Cortex of kidney (tissue), 1 donor: ENCODE measurements at places on chromosomes 3 and 15.

GRCh38 chr3:38564631-38565338 is 68.6 kb downstream of the EXOG start:
- DNase-seq: no peak

- DNase-seq: no peak
Observed at GRCh38 chr3:99921986-99922385, 104.3 kb downstream of the CMSS1 start.

- DNase-seq: no peak
Observed at GRCh38 chr3:40152482-40153133, 156.9 kb upstream of the EIF1B start.

- no peak for DNase-seq
Observed at GRCh38 chr15:67095912-67096311, 30.5 kb downstream of the SMAD3 start.

DNA sequence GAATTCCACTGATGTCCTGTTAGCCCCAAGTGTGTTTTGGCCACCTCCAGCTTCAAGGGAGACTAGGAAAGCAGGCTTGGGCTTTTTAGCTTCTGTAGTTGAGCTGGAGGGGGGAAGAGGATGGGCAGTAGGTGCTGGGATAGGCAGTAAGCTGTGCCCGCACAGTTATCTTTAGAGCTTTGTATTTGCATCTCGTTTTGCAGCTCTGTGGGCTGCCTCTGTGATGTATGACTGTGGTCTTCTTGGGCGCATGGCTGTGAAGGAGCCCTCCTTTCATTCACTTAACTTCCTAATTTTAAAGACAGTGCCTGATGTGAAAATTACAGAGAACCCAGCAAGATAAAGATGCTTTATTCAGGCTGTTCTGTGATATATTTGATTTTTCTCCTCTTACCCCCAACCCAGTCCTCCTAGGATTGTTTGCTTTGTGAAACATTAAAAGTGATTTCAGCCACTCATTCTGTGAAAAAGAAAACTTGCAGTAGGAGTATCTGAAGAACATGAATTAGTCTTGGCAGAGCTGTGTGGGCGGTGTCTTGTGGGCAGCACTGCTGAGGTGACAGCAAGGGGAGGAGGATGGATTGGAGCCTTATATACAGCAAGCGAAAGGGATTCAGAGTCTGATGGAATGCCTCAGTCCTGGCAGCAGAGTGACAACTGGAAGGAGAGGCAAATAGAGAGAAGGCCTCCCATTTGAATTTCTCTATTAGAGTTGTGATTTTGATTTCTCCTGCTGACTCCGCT is 74.3 kb downstream of the LARS2 start:
- no peak for DNase-seq

- no peak for DNase-seq
Observed at GRCh38 chr3:46206282-46207015, 1.7 kb downstream of the CCR1 start.

DNA sequence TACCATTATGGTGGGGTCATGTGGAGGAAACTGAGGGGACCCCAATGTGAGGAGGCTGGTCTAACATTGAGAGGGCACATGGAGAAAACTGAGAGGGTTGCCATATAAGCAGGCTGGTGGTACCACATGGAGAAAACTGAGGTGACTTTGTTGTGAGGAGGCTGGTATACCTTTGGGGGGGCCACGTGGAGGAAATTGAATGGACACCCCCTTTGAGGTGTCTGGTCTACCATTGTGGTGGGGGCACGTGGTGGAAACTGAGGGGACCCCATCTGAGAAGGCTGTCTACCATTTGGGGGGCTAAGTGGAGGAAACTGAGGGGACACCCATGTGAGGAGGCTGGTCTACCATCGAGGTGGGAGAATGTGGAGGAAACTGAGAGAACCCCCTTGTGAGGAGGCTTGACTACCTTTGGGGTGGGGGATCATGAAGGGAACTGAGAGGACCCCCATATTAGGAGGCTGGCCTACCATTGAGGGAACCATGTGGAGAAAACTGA is 163.8 kb downstream of the FBLN2 start:
- no peak for DNase-seq

- DNase-seq: no peak
Observed at GRCh38 chr3:7630925-7631324, 770.0 kb downstream of the GRM7 start.

GRCh38 chr3:156341332-156341731 is 213.6 kb downstream of the SSR3 start:
- DNase-seq: no peak

DNA sequence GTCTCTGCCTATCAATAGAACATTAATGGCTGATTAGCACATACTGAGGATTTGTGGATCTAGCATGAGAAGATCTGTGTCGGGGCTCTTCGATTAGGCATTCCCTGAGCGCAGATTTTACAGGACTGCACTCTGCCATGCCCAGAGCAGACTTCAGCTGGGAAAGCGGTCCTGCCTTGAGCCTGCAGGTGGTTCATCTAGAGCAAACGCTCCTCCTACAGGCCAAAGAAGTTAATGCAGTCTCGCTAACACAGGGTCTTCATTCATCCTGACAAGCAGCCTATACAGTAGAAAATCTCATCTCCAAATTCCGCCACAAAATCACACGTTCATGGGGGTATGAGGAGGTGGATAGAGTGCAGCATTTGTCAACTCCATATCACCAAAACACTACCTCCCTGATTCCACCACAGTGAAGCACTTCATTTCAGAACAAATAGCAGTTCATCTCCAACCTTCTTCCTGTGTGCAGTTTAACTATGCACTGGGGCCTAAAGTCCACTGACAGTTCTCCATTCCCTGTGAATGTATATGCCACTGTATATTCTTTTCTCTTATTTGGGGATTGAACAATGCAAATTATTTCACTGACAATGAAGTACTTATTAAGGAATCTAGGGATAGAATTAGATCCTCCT is 405.8 kb downstream of the IGSF11 start:
- DNase-seq: no peak

GRCh38 chr3:132311316-132311715 is 5.9 kb upstream of the ACP3 start:
- DNase-seq: no peak

DNA sequence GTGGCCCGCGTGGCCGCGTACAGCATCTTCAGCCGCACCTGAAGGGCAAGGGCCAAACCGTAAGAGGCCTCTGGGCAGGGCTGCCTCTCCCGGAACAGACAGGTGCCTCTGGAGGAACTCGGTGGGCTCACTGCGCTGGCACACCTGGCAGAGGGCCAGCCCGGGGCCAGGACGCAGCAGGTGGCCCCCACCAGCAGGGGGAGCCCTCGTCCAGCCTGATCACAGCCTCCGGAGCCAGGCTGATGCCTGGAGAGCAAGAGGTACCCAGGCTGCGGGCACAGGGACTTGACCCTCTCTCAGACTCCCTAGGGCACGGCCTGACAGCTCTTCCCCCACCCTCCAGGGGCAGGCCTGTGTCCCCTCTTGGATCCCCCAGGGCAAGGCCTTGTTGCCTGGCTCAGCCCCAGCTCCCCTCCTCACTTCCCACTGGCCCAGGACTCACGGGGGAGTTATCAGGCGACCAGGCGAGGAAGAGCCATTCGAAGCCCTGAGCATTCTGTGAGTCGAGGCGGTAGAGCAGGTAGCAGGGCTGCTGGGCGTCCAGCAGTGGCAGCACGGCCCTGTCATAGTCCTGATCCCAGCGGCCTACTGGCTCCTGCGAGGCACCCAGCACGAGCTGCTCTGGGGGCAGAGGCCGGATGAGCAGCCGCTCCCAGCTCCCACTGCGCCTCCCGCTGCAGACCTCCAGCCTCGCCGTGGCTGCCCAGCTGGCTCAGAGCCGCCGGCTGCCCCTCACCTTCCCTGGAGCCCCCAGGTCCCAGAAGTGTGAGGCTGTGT is 6.2 kb upstream of the TLR9 start:
- DNase-seq: no peak

DNA sequence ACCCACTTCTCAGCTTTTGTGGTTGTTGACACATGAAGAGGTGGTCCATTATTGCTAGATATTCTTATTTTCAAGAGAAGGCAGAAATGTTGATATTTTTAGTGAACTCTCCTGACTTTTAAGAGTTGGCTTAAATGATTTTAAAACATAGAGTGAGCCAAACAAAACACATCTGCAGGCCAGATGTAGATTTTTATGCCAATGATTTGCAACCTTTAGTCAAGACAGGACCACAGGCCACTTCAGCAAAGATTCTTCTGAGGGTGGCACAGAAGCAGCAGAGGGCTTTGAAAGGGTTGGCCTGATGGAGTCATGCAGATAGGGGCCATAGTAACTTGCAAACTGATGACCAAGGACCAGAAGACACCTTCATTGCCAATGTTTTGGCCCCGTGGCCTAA is 276.5 kb upstream of the P2RY1 start:
- no peak for DNase-seq

DNA sequence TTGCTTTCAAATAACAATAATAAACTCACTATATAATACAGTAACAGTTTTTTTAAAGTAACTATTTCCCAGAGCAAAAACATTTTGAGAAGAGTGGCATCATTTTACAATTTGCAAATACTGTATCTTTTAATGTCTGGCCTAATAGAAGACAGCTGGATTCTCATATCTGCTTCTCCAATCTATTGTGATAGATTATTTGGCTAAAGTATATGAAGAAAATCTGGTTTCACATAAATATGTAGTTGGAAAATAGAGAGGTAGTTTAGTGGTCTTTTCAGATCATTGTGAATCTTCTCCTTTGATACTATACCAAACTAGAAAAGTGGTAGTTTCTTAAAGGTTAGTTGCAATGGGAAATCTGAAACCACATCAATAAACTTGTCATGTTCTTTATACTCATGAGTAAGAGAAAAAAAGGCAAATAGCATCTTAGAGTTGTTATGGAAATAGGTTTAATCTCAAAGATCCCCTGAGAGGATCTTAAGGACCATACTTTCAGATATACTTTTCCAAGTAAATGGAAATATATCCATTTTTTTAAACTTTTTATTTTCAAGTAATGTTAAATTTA is 124.8 kb upstream of the NR2E3 start:
- no peak for DNase-seq

DNA sequence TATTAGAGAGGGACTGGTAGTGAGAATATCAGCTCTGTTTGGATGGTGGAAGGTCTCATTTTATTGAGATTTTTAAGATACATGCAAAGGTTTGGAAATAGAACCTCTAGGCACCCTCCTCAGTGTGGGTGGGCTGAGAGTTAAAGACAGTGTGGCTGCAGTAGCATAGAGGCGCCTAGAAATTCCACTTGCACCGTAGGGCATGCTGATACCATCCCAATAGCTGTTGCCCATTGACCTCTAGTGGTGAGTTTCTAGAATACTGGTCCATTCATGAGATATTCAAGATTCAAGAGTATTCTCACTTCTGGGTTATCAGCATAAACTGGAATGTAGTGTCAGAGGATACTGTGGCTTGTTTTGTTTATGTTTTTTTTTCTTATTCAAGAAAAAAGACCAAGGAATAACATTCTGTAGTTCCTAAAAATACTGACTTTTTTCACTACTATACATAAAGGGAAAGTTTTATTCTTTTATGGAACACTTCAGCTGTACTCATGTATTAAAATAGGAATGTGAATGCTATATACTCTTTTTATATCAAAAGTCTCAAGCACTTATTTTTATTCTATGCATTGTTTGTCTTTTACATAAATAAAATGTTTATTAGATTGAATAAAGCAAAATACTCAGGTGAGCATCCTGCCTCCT is 87.2 kb downstream of the TGFBR2 start:
- no peak for DNase-seq

DNA sequence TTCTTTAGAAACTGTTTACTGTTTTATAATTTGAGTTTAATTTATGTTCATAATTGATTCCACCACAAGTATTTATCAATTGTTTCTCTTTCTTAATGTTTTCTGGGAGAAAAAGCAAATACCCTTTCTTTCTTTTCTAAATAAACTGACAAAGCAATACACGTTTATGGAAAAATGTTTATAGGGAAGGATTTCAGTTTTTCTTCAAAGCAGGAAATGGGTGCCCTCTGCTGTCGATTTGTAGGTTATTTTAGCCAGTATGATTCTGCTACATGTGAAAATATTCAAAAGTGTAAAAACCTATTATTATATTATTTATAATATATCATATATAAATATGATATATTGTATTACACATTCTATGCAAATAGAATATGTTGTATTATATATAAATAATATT is 921.0 kb upstream of the ROBO1 start:
- no peak for DNase-seq

GRCh38 chr3:113129168-113129567 is 82.2 kb upstream of the BOC start:
- DNase-seq: no peak
